ENCODE measurements at places on chromosomes 12 and 14. TPM values are rescaled to one million over a fixed set of nuclear protein-coding genes. Genes with fewer than 3 reads are reported as not detected.

- peak; percentile 96 for DNase-seq
Observed at GRCh38 chr12:43306066-43306465, 245.9 kb downstream of the ADAMTS20 start.

Gene BEST3
- not detected for total RNA-seq

- no peak for DNase-seq
Observed at GRCh38 chr14:23443411-23443812, 8.0 kb upstream of the MYH7 start.

Gene WDR20
- 15.1 TPM for total RNA-seq

DNA sequence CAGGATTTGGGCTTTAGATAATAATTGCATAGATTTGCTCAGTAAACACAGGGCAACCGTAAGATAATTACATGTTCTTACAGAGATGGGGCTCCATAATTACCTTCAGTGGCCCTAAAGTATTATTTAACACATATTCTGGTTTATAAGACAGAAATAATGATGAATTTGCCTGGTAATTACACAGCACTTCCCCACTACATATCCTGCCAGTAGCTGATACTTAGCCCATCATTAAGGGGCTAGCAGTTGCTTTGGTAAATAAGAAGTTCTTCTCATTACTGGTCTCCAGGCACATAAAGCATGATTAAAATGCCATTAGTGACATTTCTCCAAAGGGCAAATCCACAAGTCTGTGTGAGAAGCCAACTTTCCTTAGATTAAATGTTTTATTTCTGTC is 158.7 kb downstream of the NUAK1 start:
- no peak for DNase-seq

Gene C14orf39
- total RNA-seq = not detected

GRCh38 chr14:90759370-90760077 is 56.7 kb downstream of the TTC7B start:
- no peak for DNase-seq
